ENCODE measurements at places on chromosomes 11 and 22.

DNA sequence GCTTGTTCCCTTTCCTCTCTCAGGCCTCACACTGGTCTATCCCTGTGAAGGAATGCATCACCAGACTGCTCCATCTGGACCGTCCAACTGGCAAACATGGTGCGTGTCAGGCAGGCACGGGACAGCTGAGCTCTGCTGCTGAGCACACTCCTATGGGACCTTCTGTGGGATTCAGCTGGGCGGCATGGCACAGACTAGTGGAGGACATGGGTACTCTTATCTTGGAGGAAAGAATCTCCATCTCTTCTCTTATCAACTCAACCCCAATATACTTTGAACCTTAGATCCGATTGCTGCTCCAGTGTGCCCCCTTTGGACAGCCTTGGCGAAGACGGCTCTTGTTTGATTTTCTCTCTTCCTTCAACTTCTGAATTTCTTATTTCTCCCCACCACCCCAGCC, 593.6 kb downstream of the ETS1 start:
- DNase-seq = no peak

DNA sequence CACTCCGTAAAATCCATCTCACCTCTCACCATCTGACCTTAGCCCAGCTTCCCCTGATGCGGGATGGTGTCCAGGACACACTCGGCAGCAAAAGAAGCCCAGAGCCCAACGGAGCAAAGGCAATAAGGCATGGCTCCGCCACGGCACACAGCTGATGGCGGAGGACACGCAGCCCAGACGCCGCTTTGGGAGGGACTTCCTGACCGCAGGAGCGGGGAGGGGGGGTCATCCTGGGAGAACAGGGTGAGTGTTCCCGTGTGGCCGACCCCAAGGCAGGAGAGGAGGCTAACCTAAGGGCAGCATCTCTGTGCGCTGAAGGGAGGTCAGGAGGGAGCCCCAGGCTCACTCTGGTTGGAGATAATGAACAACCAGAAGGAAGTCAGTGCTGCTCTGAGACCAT, 71.3 kb downstream of the TRMU start:
- no peak for DNase-seq

DNA sequence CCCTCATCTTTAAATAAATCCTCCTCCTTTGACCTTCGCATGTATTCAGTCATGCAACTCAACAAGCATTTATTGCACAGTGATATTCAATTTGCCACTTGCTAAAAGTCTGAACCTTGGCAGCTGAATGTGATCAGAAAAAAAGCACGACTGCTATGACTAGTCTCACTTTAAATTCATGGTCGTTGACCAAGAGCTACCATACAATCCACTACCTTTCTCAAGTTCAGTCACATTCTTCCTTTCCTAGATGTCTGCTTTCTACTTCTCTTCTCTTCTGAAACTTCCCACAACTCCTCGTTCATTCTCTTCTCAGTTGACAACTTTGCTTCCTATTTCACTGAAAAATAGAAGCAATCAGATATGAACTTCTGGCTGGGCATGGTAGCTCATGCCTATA, 2.0 kb upstream of the SAA1 start:
- DNase-seq = no peak

- DNase-seq = no peak
Measured at GRCh38 chr22:45861259-45861658, 115.7 kb downstream of the WNT7B start.

GRCh38 chr11:77999446-78000030, 5.1 kb upstream of the INTS4 start:
- no peak for DNase-seq

- DNase-seq = no peak
Measured at GRCh38 chr22:39925909-39926679, 25.2 kb downstream of the GRAP2 start.

- DNase-seq = no peak
Measured at GRCh38 chr11:57306161-57306876, 18.4 kb downstream of the TNKS1BP1 start.

DNA sequence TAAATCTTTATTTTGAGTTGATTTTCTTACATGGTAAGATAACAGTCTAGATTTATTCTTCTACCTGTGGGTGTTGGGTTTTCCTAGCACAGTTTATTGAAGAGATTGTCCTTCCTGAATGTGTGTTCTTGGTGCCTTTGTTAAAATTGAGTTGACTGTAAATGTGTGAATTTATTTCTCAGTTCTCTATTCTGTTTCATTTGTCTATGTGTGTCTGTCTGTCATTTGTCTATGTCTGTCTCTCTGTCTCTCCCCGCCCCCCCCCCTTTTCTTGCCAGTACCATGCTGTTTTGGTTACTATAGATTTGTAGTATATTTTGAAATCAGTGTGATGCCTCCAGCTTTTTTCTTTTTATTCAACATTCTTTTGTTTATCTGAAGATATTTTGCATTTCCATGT, 114.7 kb upstream of the SERPIND1 start:
- no peak for DNase-seq

GRCh38 chr22:41568811-41569210, 8.0 kb downstream of the CSDC2 start:
- no peak for DNase-seq

DNA sequence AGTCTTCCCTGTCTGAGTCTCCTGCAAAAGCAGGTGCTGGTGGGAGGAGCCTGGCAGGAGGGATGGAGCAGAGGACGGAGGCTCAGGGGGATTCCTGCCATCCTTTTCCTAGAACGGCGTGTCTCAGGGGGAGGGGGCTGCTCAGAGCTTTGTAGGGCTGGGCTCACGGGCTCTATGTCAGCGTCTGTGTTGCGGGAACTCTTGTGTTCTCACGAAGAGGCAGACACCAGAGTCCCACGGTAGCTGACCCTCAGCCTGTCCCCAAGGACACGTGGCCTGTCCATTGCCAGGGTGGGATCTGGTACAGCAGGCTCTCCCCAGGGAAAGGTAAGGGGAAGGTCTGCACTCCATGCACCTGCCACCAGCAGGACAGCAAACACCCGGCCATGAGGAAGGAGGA, 1505.2 kb downstream of the TBC1D22A start:
- no peak for DNase-seq

- no peak for DNase-seq
Measured at GRCh38 chr11:88508759-88509581, 171.4 kb upstream of the CTSC start.

DNA sequence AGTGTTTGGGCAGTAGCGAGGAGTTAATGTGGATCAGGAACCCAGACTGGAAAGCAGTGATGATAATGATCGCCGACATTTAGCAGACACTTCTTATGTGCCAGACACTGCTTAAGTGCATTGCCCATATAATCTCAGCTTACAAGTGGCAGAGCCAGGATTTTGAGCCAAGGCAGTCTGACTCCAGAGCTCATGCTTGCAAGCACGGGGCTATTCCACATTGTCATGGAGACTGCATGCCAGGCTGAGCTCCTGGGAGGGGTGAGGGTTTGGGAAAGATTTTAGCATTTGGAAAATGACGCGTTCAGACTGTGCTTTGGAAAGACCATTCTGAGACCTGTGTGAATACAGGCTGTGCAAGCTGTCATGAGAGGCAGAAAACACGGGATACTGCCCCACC, 302.7 kb downstream of the DDX10 start:
- no peak for DNase-seq

- no peak for DNase-seq
Measured at GRCh38 chr11:107716884-107717532, 5.2 kb upstream of the SLN start.

GRCh38 chr22:37564111-37564711, 3.9 kb downstream of the CDC42EP1 start:
- DNase-seq = no peak

GRCh38 chr11:134086376-134086775, 17.5 kb downstream of the JAM3 start:
- DNase-seq = no peak

GRCh38 chr11:32821917-32822560, 7.7 kb upstream of the PRRG4 start:
- no peak for DNase-seq

DNA sequence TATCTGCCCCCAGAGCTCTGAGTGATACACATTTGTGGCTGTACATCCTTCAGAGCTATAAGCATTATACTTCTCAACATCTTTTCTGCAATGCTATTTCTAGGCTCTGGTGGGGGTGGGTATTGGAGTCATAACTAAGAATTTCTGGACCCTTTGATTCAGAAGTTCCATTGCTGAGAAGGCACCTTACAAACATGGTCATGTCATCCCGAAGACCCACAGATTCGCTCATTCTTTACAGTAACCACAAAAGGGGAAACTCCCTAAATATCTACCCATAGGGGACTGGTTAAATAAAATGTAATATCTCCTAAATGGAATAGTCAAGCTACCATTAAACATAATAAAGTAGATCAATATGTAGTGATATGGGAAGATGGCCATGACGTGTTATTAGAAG, 98.8 kb downstream of the PRR5L start:
- DNase-seq = no peak

GRCh38 chr11:103920449-103920848, 116.0 kb upstream of the DDI1 start:
- no peak for DNase-seq

GRCh38 chr11:33323421-33323820, 66.2 kb downstream of the HIPK3 start:
- DNase-seq = no peak

GRCh38 chr11:64362339-64362738, 3.4 kb downstream of the RPS6KA4 start:
- no peak for DNase-seq

GRCh38 chr22:39475902-39476301, 19.1 kb downstream of the MGAT3 start:
- no peak for DNase-seq
